ENCODE measurements at places on chromosomes 6 and 20. TPM values are rescaled to one million over a fixed set of nuclear protein-coding genes. Genes with fewer than 3 reads are reported as not detected.

LY6G6C gene
- total RNA-seq = not detected

SPDEF gene
- total RNA-seq = 7.9 TPM

GRCh38 chr20:31966991-31967655, 828 bp upstream of the XKR7 start:
- no peak for DNase-seq

- no peak for DNase-seq
Measured at GRCh38 chr6:43935921-43936439, 166.0 kb downstream of the VEGFA start.

GRCh38 chr6:70270287-70271005, 32.4 kb downstream of the COL9A1 start:
- no peak for DNase-seq

All from Calu3 (cell line).